ENCODE measurements at places on chromosomes 7 and 10.

DNA sequence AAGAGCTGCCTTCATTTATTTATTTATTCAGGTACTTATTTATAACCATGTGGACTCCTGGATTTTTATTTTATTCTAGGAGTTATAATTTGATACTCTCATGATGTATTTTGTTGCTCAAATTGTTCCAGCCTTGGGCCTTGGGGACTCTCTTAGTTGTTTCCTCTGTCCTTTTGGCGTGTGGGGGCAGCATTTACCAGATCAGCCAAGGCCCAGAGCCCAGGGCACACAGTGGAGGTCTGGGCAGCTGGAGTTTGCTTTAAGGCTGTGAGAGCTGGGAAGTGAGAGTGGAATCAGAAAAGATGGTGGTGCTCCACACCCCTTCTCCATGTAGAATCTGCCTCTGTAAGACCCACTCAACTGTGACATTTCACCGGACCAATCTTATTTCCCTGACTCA is 398.9 kb downstream of the RPS24 start:
- no peak for DNase-seq

DNA sequence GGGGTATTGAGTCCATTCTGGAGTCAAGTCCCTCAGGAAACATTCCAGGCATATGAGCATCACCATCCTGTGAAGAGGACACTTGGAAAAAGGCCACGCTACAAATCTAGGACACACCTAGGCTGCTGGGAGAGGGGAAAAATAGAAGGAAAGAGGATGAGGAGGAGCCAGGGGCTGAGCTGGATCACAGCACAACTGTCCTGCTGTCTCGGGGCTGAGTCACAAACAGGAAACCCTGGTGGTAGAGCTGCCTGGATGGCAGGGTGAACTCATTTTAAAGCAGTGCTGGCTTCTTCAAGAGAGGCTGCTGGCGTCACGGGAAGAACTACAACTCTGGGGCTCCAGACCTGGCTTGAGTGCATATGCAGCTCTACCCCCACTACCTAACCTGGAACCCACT is 151.5 kb downstream of the RNF216 start:
- DNase-seq = no peak

GRCh38 chr10:88260329-88261051 is 322.6 kb downstream of the RNLS start:
- no peak for DNase-seq

DNA sequence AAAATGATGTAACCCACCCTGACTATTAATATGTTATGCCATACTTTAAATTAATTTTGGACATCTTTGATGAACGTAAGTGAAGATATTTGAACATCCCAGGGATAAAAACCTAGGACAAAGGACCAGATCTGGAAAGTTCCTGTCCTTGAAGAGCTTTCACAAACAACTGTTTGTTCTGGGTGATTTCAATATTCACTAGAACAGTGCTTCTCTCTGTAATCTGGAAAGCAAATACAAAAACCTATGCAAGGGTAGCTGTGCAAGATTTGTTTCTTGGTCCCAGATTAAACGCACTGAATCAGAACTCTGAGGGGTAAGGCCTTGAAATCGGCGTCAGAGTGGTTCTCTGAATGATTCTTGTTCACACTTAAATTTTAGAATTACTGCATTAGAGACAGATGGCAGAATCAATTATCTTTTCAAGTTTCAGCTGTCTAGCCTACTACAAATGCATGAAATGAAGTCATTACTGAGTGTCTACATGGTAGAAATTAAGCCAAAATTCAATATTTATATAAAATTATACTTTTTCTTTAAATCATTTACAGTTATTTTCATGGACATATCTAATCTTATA is 69.6 kb upstream of the CSTF2T start:
- DNase-seq = no peak

DNA sequence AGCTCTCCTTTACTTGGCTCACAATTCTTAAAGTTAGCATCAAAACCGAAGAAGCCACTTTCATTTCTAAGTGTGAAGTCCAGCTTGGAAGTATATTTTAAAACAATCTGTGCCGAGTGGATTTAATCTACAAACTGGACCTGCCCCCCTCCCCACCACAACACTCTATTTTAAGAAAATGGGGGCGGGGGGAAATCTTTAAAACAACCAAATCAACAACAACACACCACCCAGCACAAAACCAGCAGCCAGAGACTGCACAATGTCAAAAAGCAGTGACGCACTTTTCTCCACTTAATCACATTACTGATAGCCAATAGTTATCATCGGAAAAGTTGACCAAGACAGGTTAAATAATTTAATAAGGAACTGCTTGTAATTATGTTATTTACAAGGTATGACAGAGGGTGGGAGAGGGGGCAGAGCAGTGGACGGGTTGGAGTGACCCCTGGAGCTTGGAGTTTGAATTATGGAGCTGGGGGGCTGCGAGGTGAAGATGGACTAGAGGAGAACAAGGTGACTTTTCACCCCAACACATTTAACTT is 2.8 kb downstream of the EBF3 start:
- DNase-seq = peak; percentile 21

GRCh38 chr10:8356283-8356682 is 301.8 kb downstream of the GATA3 start:
- DNase-seq = no peak

DNA sequence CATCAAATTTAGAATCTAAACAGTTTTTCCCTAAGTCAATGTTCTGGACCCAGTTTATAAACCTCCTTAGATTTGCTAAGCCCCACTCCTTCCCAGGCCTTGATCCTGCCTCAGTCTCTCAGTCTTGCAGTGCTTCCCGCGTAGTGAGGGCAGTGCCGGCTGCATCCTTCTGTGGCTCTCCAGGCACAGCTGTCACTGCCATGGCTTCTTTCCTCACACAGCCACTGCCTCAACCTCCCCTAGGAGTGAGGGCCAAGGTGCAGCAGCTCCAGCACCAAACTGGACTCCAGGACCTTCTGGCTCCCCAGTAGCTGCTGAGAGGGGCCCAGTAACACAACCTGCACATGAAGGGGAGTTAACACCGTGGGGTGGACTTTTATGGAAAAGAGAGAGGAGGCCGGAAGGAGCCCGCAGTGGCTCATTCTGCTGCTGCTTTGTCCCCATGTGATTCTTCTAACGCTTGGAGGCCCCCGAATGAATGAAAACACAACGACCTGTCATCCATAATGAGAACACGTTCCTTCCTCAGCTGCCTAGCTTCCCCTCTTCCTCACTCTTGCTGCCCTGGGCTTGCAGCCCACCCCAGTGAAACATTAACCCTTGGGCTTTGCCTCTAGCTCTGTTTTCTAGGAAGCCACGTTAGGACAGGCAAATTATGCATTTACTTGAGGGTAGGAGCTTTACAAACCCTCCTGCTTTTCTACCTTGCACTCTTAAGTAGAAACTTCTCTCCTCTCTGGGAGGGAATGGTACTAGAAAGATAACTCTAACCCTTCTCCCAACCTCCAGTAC is 16.0 kb upstream of the UBE2H start:
- no peak for DNase-seq

- DNase-seq = no peak
Measured at GRCh38 chr7:54788664-54789063, 29.7 kb upstream of the SEC61G start.

- no peak for DNase-seq
Measured at GRCh38 chr7:74043523-74043951, 15.6 kb downstream of the ELN start.

GRCh38 chr10:133324198-133324792 is 12.4 kb downstream of the CALY start:
- DNase-seq = no peak

DNA sequence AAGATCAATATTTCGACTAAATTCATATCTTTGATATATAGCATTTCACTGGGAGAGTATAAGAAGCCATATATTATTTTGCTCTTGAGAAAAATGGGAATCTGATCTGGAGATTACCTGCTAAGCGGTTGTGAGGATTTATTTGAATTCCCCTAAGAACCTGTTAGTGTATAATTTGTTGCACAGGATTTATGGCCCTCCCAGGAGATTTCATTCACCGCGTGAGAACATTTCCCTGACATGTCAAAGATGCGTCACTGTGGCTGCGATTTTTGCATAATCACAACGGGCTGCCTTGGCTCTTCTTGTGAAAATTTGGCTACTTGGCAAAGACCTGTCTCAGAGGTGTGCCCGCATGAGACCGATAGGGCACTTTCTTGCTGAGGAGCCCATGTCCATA is 184.7 kb upstream of the PFKP start:
- no peak for DNase-seq

GRCh38 chr10:86402283-86402941 is 35.8 kb upstream of the GRID1 start:
- DNase-seq = no peak

DNA sequence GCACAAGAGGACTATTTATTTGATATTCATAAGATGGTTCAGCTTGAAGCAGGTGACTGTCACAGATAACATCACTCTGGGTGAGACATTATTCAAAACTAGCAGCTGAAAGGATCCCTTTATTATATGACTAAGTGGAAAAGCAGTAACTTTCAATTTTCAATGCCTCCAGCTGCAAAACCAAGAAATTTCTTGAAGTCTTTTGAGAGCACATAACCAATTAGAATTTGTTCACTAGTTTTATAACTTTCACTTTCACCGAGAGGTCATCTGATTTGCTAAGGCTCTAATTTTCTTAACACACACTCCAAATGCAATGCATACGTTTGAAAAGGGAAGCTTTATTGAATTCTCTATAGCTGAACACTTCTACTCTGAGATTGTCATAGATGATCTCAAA is 88.6 kb upstream of the KLF14 start:
- no peak for DNase-seq

GRCh38 chr10:24462889-24463552 is 254.1 kb downstream of the KIAA1217 start:
- DNase-seq = no peak

GRCh38 chr10:30039988-30040387 is 19.4 kb downstream of the JCAD start:
- no peak for DNase-seq

DNA sequence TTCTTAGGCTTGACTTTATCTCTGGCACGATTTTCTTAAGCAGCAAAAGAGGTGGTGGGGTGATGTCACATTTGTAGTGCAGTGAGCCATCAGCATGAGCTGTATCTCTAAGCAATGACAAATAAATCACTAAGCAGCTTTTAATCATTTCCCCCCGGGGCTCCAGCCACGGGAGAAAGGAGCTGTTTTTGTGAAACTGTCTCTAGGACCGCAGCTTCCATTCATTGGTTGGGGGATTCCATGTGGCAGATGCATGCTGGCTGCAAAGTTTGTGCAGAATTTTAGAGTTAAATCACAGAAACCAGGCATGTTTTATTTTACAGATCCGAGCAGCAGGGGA is 464 bp downstream of the KIAA1217 start:
- DNase-seq = no peak

DNA sequence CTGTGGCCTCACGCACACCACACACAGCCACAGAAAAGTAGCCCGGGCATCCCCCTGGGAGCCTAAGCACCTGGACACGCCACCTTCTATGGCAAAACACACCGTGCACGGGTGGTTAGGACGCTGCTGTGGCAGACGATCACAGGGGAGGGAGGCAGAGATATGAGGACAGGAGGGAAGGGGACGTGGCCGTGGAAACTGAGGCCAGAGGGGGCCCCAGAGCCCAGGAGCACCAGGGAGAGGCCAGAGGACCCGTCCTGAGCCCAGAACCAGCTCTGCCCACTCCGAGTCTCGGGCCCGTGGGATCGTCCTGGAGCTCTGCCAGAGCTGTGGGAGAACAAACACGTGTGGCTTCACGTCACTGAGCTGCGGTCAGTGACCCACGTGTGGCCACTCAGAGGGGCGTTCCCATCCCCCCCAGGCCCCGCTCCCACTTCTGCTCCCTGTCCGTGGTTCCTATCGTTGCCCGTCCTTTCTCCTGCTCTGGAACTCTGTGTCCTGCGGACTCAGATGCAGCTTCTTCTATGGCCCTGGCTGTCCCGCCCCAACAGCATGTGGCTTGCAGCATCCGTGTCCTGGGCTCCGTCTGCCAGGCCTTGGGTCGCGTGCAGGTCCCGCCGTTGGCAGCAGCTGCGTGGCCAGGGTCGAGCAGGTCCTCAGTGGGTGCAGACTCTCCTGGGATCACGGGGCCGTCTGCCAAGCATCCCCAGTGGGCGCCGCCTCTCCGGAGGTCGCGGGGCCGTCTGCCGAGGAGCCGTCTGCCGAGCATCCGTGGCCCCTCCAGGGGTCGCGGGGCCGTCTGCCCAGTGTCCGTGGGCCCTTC is 31.0 kb downstream of the GET4 start:
- no peak for DNase-seq

GRCh38 chr7:100080907-100081534 is 502 bp downstream of the ZNF3 start:
- no peak for DNase-seq

- DNase-seq = no peak
Measured at GRCh38 chr7:139127648-139128047, 18.1 kb upstream of the ZC3HAV1 start.

- DNase-seq = no peak
Measured at GRCh38 chr10:13003759-13004158, 2.2 kb upstream of the CCDC3 start.

DNA sequence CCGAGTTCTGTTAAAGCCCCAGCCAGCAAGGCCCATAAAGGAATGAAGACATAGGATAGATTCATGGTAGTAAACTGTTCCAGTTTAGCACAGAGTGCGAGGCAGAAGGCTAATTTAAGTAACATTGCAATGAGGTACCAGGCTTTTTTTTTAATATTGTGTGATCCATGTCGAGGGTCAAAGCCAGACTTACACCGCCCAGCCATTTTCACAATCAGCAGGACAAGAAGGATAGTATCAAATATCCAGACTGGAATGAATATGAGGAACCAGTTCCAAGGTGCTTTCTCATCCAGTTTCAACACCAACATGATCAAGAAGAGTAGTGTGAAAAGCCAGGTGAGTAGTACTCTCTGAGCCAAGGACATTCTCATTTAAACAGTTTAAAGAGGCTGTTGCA is 4.2 kb downstream of the TMEM60 start:
- DNase-seq = no peak

DNA sequence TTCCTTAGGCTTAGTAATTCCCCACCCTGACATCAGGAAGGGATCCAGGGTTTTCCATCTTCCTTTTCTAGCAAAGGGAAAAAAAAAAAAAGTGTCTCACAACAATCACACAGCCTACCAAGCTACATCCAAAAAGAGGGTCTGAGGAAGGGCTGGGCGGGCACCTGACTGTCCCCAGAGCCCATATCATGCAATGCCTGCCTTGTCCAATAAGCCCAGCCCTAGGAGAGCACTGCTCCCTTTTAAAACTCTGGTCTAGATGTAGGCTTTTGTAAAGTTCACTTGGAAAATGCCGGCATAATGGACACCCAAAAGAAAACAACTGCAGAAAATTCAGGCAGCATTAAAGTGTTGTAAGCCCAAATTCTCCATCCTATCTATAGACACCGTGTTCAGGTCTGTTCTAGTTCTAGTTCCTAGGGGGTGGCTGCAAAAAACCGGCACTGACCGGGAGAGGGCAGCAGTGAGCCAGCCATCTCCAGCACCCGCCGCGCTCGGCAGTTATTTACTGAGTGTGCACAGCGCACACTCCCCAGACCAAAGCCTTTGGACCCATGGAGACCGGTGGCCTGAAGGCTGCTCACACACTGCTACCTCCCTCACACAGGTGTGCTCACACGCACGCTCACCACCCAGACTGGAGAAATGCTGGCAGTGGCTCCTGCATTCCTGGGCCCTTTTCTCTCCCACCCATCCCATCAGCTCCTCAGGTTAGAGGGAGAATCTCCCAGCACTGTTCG is 48.7 kb downstream of the PODXL start:
- peak; percentile 89 for DNase-seq

All from ascending aorta (tissue), 2 donors.